ENCODE measurements at places on chromosomes 5 and 9.

- DNase-seq = no peak
These were observed 132.7 kb upstream of the MAP1B start for GRCh38 chr5:71974622-71975021.

DNA sequence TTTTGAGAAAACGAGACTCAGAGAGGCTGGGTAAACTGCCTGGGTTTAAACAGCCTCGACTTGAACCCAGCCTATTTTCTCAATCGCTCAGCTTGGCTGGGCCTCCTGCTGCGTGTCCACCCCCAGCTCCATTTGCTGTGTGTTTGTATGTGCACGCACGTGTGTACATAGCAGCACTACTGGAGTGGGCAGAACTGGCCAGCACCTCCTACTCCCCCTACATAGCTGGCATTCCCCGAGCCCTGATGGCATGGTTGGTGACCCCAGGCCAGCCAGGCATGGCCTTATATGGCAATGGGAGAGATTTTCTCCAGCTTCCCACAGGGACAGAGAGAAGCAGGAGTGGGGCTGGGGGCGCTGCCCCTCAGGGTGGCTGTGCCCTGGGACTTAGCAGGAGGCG is 4.1 kb downstream of the AIF1L start:
- no peak for DNase-seq

DNA sequence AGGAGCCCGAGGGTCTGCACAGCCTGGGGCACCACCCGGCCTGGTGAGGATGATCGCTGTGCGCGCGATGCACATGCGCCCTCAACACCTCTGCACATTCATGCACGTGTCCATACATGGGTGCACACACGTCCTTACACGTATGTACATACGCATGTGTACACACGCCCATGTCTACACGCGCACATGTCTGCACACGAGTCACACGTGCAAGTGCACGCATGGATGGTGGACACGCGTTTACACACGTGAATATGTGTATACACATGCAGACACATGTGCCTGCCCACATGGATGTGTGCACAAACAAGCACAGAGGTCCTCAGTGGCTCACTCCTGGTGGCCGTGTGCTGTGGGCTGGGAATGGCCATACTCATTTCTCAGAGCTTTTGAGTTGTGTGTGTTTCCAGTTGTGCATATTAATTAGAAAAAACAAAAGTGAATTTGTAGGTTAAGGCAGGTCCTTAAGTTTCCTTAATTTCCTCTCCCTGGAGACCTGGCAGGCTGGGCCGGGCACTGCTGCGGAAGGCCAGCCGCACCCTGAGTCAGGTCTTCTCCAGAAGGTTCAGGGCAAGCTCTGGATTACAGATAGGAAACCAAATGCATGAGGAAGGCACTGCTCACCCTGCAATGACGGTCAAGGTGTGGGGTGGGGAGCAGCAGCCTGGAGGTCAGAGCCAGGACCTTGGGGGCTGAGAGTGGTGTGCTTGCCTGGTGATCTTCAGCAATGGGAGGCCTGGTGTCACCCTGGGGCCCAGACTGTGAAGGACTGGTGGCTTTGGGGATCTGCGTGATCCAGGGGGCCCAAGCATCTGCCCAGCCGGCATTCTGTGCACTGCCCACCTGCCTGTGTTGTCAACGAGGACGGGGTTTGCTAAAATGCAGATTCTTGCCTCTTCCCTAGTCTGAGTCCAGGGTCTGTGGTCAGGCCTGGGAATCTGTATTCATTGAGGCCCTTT is 1.3 kb upstream of the RNU6ATAC start:
- DNase-seq = no peak

- DNase-seq = no peak
These were observed 8.6 kb upstream of the ZDHHC12 start for GRCh38 chr9:128732576-128732975.

GRCh38 chr5:95620870-95621838 is 1.3 kb downstream of the GPR150 start:
- DNase-seq = peak; percentile 26

DNA sequence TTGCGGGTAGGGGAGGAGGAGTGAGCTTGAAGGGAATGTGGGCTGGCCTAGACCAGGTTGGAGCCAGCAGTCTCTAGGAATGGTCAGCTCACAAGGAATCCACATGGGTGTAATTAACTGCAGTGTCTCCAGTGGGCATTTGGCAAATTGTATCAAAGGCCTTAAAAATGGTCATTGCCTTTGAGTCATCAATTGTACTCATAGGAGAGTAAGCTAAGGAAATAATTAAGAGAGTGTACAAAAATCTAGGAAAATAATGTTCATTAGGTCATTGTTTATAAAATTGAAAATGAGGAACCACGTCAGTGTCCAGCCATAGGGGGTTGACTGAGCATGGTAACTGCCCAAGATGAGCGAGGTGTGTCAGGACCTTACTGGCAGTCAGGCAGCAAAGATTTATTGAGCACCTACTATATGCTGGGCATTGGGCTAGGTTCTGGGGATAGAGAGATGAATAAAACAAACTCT is 29.8 kb upstream of the RPL26L1 start:
- no peak for DNase-seq

GRCh38 chr9:107068581-107068980 is 205.6 kb downstream of the ZNF462 start:
- no peak for DNase-seq

DNA sequence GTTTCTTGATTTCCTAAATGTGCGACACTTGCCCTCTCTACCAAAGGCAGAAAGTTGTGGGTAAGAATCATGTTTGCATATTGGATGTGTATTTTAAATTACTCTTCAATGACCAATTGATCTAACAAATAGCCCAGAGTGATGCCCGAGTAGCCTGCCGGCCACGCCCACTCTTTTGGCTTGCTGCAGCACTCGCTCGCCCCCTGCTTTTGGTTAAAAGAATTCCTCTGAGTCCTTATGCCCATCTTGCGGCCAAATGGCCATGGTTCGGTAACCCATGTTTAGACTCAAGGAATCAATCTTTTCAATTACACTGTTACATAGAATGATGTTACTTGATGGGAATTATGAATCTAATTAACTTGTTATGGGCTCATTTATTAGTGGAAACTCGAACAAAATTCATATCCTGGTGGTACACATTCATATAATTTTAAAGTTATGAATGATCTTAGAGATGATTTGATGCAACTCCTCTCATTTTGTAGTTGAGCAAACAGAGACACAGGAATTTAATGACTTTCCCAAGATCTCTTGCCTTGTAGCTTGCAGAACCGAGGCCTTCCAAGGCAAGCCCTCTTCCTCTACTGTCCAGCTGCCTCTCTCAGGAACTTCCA is 36.5 kb downstream of the PPIC start:
- no peak for DNase-seq

GRCh38 chr9:133615186-133615585 is 6.0 kb upstream of the FAM163B start:
- no peak for DNase-seq

DNA sequence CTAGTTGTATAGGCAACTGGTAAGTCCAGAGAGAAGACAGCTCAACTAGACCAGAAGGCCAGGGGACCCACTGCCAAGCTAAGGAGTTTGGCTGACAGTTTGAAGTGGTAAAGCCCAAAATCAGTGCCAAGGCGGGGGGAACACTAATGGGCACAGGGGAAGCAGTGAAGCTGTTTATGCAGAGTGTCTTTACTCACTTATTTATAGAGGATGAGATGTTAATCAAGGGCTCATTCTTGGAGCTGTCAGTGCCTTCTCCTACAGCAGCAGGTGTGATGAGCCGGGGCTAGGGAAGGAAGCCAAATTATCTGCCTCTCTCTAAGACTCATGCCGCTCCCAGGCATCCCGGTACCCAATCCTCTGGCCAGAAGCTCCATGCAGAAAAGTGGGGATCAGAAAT is 75.2 kb upstream of the GALNT10 start:
- no peak for DNase-seq

GRCh38 chr9:76845254-76845653 is 60.7 kb downstream of the PRUNE2 start:
- DNase-seq = no peak

GRCh38 chr5:131983244-131983771 is 28.1 kb downstream of the ACSL6 start:
- no peak for DNase-seq

DNA sequence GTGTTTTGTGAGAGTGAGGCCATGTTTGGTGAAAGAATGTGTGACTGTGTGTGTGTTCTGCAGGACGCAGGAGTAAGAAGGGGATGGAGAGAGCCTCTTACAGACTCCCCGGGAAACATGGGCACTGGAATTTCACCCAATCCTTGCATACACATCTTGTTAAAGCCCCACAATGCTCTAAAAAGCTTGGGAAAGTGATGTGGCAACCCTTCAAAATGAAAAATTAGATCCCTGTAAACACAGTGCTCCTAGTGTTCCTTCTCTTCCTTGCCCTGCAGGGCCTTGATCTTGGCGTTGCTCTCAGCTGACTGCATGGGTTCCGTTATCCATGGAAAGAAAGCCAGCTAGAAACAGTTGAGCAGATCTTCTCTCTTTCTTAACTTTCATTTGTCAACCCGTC is 701.7 kb downstream of the SEMA5A start:
- no peak for DNase-seq

DNA sequence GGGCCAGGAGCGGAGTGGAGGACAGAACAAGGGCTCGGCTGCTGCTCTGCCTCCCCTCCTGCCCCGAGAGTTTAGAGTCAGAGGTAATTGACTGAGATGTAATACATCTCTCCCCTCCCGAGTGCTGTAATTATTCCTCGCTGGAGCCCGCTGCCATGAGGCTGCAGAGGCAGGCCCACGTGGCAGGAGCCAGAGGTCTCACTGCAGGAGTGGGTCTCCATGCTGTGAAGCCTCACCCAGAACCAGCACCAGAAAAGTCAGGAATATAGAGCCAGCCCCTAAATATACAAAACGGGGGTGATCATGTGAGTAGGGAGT is 2.5 kb downstream of the FAM163B start:
- DNase-seq = no peak

DNA sequence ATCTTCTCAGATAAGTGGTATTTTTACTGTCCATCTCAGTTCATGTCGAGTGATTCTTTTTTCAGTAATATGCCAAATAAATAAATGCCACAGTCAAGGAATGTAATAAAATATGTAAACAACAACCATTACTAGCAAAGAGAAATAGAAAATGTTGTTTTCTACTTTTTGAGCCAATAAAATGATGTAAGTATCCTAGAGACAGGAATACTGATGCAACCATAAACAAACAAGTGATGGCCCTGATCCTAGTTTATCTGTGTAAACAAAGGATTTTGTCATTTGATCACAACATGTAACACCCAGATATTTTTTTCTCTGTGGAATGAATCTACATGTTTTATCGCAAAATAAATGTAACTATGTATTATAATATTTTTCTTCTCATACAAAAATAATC is 1852.8 kb downstream of the EFNA5 start:
- no peak for DNase-seq

Measured in CD8-positive, alpha-beta T cell (primary cell).